ENCODE measurements at places on chromosomes 11 and 22.
A peak's percentile ranks its signal among the peaks of the same experiment; 100 is the strongest.

DNA sequence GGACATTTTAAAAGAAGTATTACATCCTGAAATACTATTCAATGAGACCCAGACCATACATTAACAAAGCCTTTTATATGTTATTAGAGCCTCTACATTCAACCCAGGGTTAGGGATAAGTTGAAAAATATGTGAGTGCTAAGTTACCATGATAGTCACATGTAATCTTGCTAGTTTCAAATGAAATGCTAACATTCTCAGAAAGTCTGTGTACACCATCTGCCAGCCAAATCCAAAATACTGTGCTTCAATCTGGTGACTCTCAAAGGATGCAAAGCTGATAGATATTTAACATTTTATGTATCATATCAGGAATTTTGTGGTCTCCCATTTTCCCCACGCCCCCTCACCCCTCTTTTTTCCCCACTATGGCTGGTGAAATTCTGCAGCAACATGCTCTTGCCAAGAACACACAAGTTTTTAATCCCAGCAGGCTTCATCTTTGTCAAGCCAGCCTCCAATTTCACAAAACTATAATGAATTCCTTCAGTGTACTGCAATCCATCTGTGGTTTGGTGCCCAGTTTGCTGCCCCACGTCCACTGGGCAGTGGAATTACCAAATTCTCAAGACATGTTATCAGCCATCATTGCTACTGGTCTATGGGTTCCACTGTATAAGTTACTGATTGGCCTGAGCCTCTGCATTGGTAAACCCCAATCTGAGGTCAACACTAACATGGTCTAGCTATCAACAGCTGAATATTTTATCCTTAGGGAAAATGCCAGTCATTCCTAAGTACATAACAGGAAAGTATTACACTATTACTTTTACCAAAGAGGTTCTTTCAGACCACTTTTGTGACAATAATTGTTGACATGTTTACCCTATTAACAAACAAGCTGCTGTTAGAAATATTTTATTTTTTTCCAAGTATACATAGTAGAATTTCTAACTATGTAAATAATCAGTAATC lies 1.5 kb upstream of the PICALM start:
- DNase-seq: peak; percentile 35

GRCh38 chr22:23752090-23752691 lies 1.3 kb upstream of the ZNF70 start:
- no peak for DNase-seq

DNA sequence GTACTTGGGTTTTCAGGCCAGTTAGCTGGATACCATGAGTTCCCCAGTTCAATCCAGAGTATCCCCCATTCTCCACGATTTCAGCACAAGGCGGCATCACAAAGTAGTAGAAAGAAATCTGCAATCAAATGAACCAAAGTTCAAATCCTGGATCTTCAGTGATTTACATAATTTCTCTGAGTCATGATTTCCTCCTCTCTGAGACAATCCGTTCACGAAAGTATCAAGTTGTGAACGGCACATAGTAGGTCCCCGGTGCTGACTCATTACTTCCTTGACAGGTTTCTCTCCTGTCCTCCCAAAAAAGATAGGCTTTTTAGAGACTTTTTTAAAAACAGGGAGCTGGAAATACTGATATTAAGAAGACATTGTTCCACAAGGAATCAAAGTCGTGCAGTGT lies 69.1 kb upstream of the AKIP1 start:
- DNase-seq: no peak

DNA sequence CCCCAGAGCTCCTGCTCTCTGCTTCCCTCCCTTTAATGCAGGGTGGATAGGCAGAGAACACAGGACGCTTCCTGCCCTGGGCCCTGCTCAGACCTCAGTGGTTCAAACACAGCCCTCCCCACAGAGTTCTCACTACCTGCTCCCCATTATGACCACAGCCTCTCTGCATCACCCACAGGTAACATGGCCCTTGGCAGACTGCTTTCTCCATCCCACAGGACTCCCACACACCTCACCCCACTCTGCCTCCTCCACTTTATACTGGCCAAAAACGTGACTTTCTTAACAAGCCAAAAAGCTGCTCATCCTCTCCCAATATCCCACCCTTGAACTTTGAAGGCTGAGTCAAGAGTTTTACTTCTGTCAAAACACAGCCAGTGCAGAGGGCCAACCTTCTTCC lies 33.8 kb downstream of the BUD13 start:
- DNase-seq: no peak

DNA sequence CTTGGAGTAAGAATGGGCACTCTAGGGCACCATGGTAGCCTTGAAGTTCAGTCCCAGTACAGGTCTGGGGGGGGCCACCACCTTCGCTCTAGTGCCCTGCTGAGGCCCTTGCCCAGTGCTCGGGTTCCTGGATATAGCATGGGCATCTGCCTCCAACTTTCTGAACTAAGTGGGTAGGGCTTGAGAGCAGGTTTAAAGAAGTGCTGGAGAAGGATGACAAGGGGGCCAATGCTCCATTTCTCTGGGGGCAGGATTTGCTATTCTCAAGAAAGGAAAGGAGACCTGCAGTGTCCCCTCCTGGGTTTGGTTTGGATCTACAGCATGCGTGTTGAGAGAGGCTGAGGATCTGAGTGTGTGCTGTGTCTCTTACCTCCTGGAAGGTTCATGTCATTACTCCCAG lies 82.2 kb upstream of the SUSD2 start:
- no peak for DNase-seq

Data from A172 (cell line).